ENCODE measurements at places on chromosomes 16 and 17.

GRCh38 chr17:46742565-46743270, 75.8 kb downstream of the WNT3 start:
- DNase-seq: peak; percentile 94

DNA sequence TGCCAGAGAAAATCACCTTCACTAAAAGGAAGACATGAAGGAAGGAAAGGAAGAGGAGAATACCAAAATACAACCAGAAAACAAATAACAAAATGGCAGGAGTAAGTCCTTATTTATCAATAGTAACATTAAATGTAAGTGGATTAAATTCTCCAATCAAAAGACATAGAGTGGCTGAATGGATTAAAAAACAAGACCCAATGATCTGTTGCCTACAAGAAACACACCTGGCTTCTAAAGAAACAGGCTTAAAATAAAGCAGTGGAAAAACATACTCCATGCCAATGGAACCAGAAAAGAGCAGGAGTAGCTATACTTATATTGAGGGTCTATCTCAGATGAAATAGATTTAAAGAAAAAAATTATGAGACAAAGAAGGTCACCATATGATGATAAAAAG, 86.4 kb upstream of the METRNL start:
- no peak for DNase-seq

- DNase-seq: peak; percentile 55
Observed at GRCh38 chr17:8060274-8060673, 21.4 kb downstream of the ALOX15B start.

- DNase-seq: no peak
Observed at GRCh38 chr17:9324864-9325263, 250.8 kb downstream of the STX8 start.

- peak; percentile 68 for DNase-seq
Observed at GRCh38 chr17:82876602-82877379, 37.0 kb upstream of the ZNF750 start.

GRCh38 chr17:39352511-39352910, 48.9 kb downstream of the FBXL20 start:
- DNase-seq: no peak

GRCh38 chr17:80899402-80900268, 92.0 kb upstream of the CHMP6 start:
- DNase-seq: no peak

DNA sequence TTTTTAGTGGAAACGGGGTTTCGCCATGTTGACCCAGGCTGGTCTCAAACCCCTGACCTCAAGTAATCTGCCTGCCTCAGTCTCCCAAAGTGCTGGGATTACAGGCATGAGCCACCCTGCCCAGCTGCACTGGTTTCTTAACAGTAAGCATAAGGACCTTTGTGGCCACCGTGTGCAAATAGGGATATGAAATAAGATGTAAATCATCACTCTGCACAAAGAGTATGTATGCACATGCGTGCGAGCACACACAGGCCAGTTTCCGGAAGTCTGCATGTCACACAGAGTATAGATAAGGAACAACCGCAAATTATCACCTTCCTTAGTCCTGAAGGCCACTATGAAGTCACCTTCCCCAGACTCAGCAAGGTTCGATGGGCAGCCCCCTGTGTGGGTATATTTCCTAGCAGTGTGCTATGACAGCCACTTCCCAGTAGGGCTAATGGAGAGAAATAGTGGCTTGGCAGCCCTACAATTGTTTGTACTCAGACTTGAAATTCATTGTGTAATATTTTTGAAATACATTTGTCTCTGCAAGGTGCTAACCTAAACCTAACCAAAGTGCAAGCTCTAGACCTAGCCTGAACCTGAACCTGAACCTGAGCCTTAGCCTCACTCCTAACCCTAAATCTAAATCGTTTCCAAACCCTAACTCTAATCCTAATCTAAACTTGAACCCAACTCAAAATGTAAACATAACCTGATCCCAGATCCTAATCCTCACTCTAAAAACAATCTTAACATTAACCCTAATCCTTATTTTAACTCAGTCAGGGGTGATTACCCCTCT, 48.4 kb upstream of the SKAP1 start:
- no peak for DNase-seq

DNA sequence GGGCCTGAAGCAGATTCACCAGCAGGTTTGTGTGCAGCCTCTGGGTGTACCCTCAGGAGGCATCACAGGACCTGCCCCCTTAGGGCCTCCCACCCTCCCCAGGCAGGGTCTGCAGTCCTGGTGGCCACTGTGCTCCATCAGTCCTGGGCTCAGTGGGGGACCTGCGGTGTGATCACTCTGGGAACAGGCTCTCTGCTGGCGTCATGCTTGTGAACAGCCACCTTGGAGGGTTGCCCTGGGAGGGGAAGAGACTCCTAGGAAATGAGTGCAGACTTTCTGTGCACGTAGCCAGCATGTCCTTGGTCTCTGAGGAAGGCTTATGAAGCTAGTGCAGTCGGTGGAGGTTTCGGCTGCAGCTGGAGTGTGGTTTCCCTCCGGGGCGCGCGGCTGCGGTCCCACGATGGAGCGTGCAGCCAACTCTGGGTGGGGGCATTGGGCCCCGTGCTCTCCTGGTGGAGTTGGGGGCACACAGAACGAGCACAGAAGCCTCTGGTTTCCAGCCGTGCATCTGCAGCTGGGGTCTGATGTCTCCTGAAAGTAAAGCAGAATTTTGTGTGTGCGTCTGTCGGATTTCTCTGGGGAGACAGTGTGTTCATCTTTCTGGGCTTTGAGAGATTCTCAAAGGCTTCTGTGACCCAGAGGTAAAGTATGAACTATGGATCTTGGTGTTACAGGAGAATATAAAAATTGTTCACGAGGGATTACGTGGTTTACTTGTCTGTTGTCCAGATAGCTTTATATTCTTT, 68.1 kb upstream of the ZNF750 start:
- no peak for DNase-seq

GRCh38 chr16:9374061-9374460, 282.6 kb downstream of the HAPSTR1 start:
- DNase-seq: no peak

- no peak for DNase-seq
Observed at GRCh38 chr16:72988569-72988968, 59.4 kb downstream of the ZFHX3 start.

- DNase-seq: no peak
Observed at GRCh38 chr17:3639981-3640596, 3.5 kb downstream of the CTNS start.

- DNase-seq: no peak
Observed at GRCh38 chr16:23232806-23233205, 50.3 kb downstream of the SCNN1G start.

DNA sequence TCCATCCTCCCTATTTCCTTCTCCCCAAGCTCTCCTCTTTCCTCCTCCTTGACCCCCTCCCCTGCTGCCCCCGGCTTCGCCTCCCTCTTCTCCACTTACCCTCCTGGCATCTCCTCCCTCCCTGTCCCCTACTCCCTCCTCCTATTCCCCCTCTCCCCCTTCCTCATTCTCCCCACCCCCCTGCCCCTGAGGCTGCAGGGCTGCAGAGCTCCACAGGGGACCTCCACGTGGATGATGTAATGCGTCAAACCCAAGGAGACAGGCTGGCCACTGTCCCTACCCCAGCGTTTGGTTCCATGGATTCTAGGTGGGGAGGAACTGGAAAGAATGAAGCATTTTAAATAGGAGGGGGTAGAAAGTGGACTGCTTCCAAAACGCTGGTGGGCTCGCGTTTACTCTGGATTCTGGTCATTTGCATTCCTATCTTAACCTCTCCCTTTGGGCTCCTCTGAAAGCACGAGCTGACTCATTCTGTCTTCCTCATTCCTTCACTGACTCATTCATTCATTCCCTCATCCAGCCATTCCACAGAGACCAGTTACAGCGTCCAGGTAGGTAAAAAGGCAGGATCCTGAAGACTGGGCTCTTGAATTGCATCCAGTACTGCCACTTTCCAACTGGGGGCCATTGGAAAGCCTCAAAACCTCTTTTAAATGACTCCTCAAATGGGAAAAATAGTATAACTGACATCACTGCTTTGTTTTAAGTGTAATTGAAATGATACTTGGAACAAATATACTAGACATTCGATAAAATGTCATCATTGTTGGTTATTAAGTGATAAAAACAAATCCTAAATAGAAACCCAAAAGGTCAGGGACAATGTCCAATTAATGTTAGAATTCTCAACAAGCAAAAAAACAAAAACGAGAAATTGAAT, 943 bp upstream of the COTL1 start:
- peak; percentile 99 for DNase-seq

- DNase-seq: no peak
Observed at GRCh38 chr16:400061-400591, 1.6 kb upstream of the DECR2 start.

GRCh38 chr17:35847633-35848373, 20.9 kb downstream of the HEATR9 start:
- no peak for DNase-seq

GRCh38 chr17:15278380-15278779, 13.3 kb upstream of the PMP22 start:
- no peak for DNase-seq

- DNase-seq: no peak
Observed at GRCh38 chr17:40978575-40979151, 5.5 kb downstream of the KRT40 start.

GRCh38 chr16:76268824-76269223, 8.4 kb upstream of the CNTNAP4 start:
- no peak for DNase-seq

DNA sequence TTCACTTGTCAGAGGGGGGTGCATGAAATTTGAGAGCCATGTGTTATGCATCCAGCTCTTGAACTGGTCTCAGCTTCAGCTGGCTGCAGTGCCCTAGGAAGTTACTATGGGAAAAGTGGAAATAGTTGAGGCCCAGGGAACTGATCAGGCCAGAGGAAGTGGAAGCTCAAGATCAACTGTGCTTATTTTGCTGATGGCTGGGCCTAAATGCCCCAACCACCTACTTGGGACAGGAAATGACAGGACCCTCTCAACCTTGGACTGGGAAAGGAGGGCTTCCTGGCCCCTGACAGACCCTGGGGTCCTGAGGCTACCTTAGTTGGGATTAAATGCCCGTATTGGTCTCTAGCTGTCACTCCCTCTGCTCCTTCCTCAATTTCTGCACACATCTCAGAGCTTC, 1.2 kb upstream of the TAOK2 start:
- DNase-seq: no peak

DNA sequence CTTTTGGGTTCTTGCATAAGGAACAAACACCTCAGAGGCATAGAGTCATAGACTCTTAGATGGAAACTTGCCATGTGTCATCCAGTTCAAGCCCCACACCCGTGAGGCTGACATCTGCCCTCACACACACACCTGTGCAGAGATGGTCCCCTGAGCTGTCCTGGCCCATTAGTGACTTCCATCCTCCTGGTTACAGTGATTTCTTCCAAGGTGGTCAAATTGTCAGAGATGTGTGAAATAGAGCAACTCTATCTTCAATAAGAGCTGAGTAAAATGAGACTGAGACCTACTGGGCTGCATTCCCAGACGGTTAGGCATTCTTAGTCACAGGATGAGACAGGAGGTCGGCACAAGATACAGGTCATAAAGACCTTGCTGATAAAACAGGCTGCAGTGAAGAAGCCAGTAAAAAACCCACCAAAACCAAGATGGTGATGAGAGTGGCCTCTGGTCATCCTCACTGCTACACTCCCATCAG, 342.2 kb upstream of the TNRC6C start:
- DNase-seq: no peak

- no peak for DNase-seq
Observed at GRCh38 chr17:42472709-42473521, 14.2 kb downstream of the ATP6V0A1 start.

GRCh38 chr16:24270721-24271442, 14.7 kb downstream of the CACNG3 start:
- DNase-seq: no peak

DNA sequence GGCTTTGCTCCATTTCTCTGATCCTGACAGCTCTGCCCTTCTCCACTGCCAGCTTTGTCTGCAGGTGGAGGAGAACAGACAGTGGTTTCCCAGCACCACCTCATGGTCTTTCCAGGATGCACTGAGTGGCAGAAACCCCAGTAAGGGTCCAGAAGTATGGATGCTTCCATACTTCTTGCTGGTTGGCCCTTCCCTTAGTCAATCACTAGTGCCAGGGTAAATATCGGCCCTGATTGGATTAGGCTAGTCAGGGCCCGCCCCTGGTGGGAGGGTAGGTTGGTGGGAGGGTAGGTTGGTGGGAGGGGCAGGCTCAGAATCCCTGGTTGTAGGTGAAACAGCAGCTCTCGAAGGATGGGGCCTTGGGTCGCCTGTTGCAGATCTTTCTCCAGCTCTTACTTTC, 10.2 kb downstream of the RNF213 start:
- DNase-seq: peak; percentile 15

GRCh38 chr17:78497115-78497540, 80.1 kb downstream of the DNAH17 start:
- DNase-seq: peak; percentile 61

- no peak for DNase-seq
Observed at GRCh38 chr17:76957678-76958464, 89.7 kb downstream of the MGAT5B start.

DNA sequence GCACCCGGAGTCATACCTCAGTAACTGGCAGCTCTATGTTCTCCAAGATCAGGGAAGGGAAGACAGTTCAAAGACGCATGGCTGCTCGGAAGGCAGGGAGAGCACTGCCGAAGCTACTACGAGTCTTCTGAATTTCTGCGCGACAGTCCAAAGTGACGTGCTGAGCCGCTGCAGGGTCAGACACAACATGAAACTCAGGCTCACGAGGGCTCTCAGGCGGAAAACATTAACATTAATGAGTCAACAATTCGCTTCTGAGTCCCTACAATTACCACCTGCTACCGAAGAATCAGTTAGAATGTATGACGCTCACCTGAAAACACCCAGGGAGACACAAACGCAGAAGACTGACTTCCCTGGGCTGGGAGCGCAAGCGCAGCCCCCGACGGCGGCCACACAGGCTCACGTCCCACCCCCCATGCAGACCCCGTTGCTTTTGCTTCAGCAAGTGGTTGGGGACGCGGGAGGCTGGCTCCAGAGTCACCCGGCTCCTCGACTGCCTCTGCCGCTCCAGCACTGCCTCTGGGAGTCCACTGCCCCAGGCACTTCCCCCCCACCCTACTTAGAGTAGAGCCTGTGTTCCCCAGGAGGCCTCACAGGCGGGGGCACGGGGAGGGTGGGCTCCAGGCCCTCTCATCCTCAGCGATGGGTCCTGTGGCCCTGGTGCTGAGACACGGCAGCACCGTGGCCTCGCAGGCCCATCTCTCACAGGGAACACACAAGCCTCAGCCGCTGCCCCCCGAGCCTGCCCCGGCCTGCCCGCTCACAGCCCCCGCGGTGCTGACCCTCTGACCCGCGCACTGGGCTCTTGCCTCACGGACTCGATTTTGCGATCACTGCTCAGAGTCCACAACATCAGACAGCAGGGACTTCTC, 38.9 kb downstream of the LMF1 start:
- no peak for DNase-seq
